ENCODE measurements at places on chromosomes 7 and 10. TPM values are rescaled to one million over a fixed set of nuclear protein-coding genes. Genes with fewer than 3 reads are reported as not detected.

Gene MYL7
- polyA plus RNA-seq, result 2.2 TPM

Gene DRGX
- polyA plus RNA-seq, result 67.8 TPM

Gene PPP1R17
- polyA plus RNA-seq, result 2.7 TPM

Gene NUTM2E
- polyA plus RNA-seq, result not detected

Gene MMP21
- 0.17 TPM for polyA plus RNA-seq

Gene OR2A12
- polyA plus RNA-seq, result not detected

Gene LZTS2
- polyA plus RNA-seq, result 30.1 TPM

Gene CFAP43
- 13.4 TPM for polyA plus RNA-seq

DNA sequence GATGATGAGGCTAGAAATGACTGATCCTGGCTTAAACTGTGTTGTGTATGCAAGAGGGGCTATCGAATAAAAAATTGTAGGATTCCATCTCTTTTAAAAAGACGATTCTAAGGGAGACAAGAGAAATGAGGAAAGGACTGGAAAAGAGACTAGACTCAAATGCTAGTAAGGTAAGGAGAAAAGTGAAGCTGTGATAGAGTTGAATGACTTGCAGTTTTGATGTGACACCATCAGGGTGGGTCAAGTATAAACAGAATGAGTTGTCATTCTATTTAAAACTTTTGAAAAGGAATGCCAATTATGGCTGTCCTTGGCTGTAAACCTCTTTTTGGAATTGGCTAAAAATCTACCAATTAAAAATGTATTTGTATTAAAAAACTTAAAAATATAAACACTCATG, 184.5 kb upstream of the PHF14 start:
- no peaks in the 10 kb centered on the region for H3K4me1 ChIP-seq
- H3K36me3 ChIP-seq, result no peaks in the 10 kb centered on the region
- no peak for DNase-seq
- H3K4me3 ChIP-seq, result no peak overlapping the region
- H3K27me3 ChIP-seq, result no peaks in the 10 kb centered on the region

- no peaks in the 10 kb centered on the region for H3K27me3 ChIP-seq
- H3K36me3 ChIP-seq, result peaks cover 1% of the 10 kb centered on the region
- peaks cover 10% of the 10 kb centered on the region for H3K4me1 ChIP-seq
- DNase-seq, result no peak
Observed at GRCh38 chr10:92574548-92575261, 812 bp upstream of the IDE start.

DNA sequence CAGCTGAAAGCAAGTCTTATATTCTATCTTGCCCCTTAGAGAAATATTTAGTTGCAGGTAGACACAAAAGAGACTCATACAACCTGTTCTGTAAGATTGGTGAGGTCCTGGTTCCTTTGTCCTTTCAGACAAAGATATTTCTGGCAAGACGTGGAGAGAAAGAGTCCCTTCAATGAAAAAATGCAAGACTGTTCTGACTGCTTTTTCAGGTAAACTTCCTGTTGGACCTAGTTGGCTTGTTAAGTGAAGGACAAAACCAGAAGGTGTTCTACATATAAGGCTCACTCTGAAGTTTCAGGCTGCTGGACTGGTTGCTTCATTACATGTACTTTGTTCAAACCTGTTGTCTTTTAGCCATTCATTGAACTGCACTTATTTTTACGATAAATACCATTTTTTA, 119.0 kb upstream of the PTPRZ1 start:
- no peaks in the 10 kb centered on the region for H3K27me3 ChIP-seq
- no peak overlapping the region for H3K4me3 ChIP-seq
- no peak overlapping the region for H3K27ac ChIP-seq
- no peaks in the 10 kb centered on the region for H3K36me3 ChIP-seq
- peaks cover 3% of the 10 kb centered on the region for H3K4me1 ChIP-seq
- DNase-seq, result no peak

- H3K4me3 ChIP-seq, result no peak overlapping the region
- H3K36me3 ChIP-seq, result no peaks in the 10 kb centered on the region
- no peaks in the 10 kb centered on the region for H3K4me1 ChIP-seq
- H3K27me3 ChIP-seq, result no peaks in the 10 kb centered on the region
- no peak for DNase-seq
Observed at GRCh38 chr10:84933402-84933801, 605.0 kb downstream of the CCSER2 start.

DNA sequence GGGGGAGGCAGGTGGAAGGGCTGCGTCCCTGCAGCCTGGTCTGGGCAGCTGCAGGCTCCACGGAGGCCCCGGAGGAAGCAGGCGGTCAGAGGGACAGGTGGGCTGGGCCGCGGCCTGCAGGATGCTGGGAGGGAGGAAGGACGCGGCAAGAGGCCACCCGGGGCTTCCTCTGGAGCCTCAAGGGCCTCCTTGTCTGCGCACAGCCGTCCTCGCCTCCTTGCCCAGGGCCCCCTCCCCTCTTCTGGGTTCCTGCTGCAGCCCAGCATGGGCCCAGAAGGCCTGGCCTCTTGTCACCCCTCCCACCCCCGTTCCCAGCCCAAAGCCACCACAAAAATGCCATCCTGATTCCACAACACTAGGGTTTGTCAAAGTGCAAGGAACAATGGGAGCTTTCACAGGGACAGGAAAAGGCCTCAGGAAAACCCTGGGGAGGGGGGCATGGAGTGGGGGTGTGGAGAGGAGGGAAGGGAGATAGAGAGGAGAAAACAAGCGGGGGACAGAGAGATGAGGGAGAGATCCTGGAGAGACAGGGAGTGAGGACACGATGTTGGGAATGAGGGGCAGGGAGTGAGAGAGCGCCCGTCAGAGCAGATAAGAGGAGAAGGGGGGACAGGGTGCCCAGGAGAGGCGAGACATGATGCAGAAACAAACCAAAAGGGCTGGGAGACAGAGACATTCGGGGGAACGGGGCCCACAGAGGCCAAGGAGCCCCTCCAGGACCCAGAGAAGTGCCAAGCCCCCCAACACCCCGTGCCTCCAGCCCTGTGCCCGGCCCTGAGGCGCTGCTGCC, 41.8 kb downstream of the ZCCHC24 start:
- H3K27ac ChIP-seq, result no peak overlapping the region
- H3K4me1 ChIP-seq, result no peaks in the 10 kb centered on the region
- no peak overlapping the region for H3K4me3 ChIP-seq
- DNase-seq, result peak; percentile 73
- H3K27me3 ChIP-seq, result no peaks in the 10 kb centered on the region

DNA sequence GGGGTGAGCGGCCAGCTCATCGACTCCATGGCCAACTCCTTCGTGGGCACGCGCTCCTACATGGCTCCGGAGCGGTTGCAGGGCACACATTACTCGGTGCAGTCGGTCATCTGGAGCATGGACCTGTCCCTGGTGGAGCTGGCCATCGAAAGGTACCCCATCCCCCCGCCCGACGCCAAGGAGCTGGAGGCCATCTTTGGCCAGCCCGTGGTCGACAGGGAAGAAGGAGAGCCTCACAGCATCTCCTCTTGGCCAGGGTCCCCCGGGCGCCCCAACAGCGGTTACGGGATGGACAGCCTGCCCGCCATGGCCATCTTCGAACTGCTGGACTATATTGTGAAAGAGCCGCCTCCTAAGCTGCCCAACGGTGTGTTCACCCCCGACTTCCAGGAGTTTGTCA, 17.4 kb upstream of the TSPAN33 start:
- H3K4me3 ChIP-seq, result no peak overlapping the region
- H3K4me1 ChIP-seq, result peaks cover 3% of the 10 kb centered on the region
- H3K36me3 ChIP-seq, result no peaks in the 10 kb centered on the region
- DNase-seq, result no peak
- no peak overlapping the region for H3K27ac ChIP-seq

- H3K4me1 ChIP-seq, result no peaks in the 10 kb centered on the region
- no peak overlapping the region for H3K4me3 ChIP-seq
- DNase-seq, result peak; percentile 75
- no peaks in the 10 kb centered on the region for H3K36me3 ChIP-seq
- H3K27ac ChIP-seq, result no peak overlapping the region
Observed at GRCh38 chr7:35519971-35520809, 174.7 kb downstream of the HERPUD2 start.

GRCh38 chr7:424961-425793, 94.5 kb downstream of the PDGFA start:
- DNase-seq, result peak; percentile 46
- H3K4me3 ChIP-seq, result no peak overlapping the region
- peak overlapping the region; percentile 71 for H3K27ac ChIP-seq
- peaks cover 2% of the 10 kb centered on the region for H3K36me3 ChIP-seq
- H3K27me3 ChIP-seq, result no peaks in the 10 kb centered on the region

- no peak overlapping the region for H3K27ac ChIP-seq
- H3K4me1 ChIP-seq, result peaks cover 36% of the 10 kb centered on the region
- peaks cover 3% of the 10 kb centered on the region for H3K36me3 ChIP-seq
Observed at GRCh38 chr7:5452937-5453540, 29.4 kb upstream of the TNRC18 start.

DNA sequence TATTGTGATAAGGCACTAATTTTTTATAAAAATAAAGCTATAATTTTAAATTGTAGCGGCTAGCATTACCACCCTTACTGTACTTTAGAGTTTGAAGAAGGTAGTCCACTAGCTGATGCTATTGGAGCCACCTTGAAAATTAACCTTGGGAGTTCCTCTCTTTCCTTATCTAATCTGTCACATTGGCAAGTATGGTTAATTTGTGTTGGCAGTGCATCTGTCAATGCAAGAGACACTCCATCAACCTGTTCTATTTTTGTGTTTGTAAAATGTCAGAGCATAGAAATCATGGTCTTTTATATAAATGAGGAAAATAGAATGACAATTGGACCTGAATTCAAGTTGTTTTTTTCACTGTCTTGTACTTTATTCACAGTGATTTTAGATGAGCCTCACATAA, 20.5 kb downstream of the GLCCI1 start:
- H3K4me3 ChIP-seq, result no peak overlapping the region
- no peaks in the 10 kb centered on the region for H3K4me1 ChIP-seq
- H3K27ac ChIP-seq, result no peak overlapping the region
- no peaks in the 10 kb centered on the region for H3K27me3 ChIP-seq
- no peaks in the 10 kb centered on the region for H3K36me3 ChIP-seq

- H3K27ac ChIP-seq, result no peak overlapping the region
- no peak for DNase-seq
- no peaks in the 10 kb centered on the region for H3K4me1 ChIP-seq
- no peaks in the 10 kb centered on the region for H3K36me3 ChIP-seq
- no peak overlapping the region for H3K4me3 ChIP-seq
Observed at GRCh38 chr7:87541648-87542047, 59.0 kb downstream of the ABCB1 start.

GRCh38 chr10:71187600-71187999, 24.8 kb upstream of the UNC5B start:
- DNase-seq, result no peak
- no peaks in the 10 kb centered on the region for H3K27me3 ChIP-seq
- H3K36me3 ChIP-seq, result no peaks in the 10 kb centered on the region
- H3K4me3 ChIP-seq, result no peak overlapping the region

- no peak overlapping the region for H3K4me3 ChIP-seq
- no peak for DNase-seq
- H3K36me3 ChIP-seq, result peaks cover 17% of the 10 kb centered on the region
Observed at GRCh38 chr7:159035571-159036073, 109.0 kb downstream of the VIPR2 start.

DNA sequence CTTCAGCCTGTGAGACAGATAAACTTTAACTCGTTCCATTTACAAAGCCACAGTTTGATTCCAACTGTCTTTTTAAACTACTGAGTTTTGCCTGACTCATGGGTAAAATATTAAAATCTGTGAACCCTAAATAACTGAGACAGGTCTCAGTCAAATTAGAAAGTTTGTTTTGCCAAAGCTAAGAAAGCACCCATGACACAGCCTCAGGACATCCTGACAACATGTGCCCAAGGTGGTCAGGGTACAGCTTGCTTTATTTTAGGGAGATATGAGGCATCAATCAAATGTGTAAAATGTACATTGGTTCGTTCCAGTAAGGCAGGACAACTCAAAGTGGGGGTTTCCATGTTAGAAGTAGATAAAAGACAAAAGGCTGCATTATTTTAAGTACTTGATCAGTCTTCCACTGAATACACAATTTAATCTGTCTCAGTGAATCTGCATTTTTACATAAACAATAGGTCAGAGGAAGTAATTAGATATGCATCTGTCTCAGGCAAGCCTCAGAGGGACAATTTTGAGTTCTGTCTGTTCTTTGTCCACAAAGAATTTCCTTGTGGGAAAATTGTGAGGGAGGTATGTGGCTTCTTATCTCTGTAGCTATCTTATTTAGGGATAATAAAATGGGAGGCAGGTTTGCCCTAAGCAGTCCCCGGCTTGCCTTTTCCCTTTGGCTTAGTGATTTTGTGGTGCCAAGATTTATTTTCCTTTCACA, 11.0 kb upstream of the PIP start:
- no peak overlapping the region for H3K4me3 ChIP-seq
- no peak overlapping the region for H3K27ac ChIP-seq
- no peak for DNase-seq
- H3K36me3 ChIP-seq, result no peaks in the 10 kb centered on the region
- no peaks in the 10 kb centered on the region for H3K27me3 ChIP-seq

DNA sequence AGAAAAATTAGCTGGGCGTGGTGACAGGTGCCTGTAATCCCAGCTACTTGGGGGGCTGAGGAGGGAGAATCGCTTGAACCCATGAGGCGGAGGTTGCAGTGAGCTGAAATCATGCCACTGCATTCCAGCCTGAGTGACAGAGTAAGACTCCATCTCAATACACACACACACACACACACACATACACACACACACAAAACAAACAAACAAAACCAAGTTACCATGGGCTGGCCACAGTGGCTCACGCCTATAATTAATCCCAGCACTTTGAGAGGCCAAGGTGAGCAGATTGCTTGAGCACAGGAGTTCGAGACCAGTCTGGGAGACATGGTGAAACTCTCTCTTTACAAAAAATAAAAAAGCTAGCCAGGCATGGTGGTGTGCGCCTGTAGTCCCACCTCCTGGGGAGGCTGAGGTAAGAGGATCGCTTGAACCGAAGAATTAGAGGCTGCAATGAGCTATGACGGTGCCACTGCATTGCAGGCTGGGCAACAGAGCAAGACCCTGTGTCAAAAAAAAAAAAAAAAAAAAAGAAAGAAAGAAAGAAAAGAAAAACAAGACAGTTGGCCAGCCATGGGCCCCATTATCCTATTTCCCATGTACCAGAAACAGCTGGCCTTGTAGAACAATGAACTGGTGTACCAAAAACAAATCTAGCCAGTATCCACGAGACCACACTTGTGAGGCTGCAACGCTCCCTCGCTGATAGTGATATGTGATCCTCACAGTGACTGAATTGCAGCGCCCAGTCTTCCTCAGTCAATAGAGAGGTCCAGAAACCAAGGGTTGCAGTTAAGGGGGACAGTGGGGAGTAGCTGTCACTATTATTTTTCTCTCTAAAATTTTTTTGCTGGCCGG, 6.6 kb upstream of the AGFG2 start:
- H3K4me1 ChIP-seq, result no peaks in the 10 kb centered on the region
- no peaks in the 10 kb centered on the region for H3K36me3 ChIP-seq
- no peak overlapping the region for H3K4me3 ChIP-seq
- H3K27me3 ChIP-seq, result no peaks in the 10 kb centered on the region
- DNase-seq, result no peak

- H3K4me3 ChIP-seq, result no peak overlapping the region
- no peak for DNase-seq
- H3K27me3 ChIP-seq, result no peaks in the 10 kb centered on the region
- no peaks in the 10 kb centered on the region for H3K36me3 ChIP-seq
- no peak overlapping the region for H3K27ac ChIP-seq
Observed at GRCh38 chr7:50960621-50961310, 178.1 kb upstream of the GRB10 start.

All from spinal cord (tissue), 10 donors.